ENCODE measurements at places on chromosomes 12 and 14. TPM values are rescaled to one million over a fixed set of nuclear protein-coding genes. Genes with fewer than 3 reads are reported as not detected.

- ATAC-seq, result no peak
These were observed 27.7 kb downstream of the KRT18 start for GRCh38 chr12:52976574-52977071.

- ATAC-seq, result no peak
These were observed at the start of gene CEBPE for GRCh38 chr14:23118506-23119362. Gene CEBPE (minus strand): TSS chr14:23119255. CDS start chr14:23119091, 164 bp downstream.

- peak; percentile 8 for ATAC-seq
These were observed 46.6 kb upstream of the LRIG3 start for GRCh38 chr12:58966939-58967338.

The TAS2R42 gene
- total RNA-seq, result not detected

The LHX5 gene
- total RNA-seq, result not detected

The GLI1 gene
- total RNA-seq, result 0.72 TPM

The KRT4 gene
- total RNA-seq, result 1,080 TPM

Measured in esophagus mucosa (tissue), 1 donor.